ENCODE measurements at places on chromosomes 1 and 21.

DNA sequence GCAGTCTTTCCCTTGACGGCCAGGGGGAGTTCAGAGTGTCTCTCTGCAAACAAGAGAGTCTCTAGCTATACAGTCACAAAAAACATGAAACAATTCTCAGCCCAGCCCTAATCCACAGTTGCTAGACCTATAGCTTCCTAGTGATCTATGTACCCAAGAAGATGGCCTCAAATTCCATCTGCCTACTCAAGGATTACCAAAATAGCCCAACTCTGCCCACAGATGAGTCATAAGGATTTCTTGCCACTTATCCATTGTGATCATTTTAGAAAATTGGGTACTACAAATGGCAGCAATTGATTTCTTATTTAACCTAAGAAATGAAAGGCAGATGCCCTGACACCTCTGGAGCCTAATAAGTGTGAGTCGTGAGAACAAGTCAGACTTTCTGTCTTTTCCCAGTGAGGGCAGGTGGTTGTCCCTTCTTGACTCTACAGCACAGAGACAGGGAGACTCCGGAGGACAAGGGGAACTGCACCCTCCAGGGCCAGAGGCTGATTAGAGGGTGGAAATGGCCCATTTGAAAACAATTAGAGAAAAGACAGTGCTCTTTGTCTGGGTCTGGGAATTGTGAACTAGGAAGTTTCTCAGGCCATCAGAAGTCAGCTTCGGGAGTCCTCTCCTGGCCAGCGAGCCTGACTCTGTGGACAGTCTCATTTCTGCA lies 65.4 kb downstream of the ABCA4 start:
- DNase-seq = no peak

DNA sequence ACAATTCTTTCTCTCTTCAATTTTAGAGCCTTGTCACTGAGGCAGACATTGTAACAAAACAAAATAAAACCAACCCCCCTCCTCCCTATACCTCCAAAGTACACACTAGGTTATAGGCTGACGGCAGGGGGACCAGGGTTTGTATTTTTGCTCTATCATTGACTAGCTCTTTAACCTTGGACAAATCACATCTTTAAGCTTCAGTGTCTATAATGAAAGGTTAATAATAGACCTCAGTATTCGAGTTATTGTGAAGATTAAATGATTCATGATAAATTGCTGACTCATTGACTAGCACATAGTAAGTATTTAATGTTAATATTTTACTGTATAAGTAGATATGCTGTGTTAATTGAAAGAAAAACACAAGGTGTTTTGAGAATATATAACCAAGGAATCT lies 1267.6 kb upstream of the ADGRL2 start:
- no peak for DNase-seq

GRCh38 chr1:173057984-173058383 lies 7.2 kb upstream of the TNFSF18 start:
- no peak for DNase-seq

- DNase-seq = no peak
Measured at GRCh38 chr1:201488830-201489589, 17.9 kb downstream of the CSRP1 start.

DNA sequence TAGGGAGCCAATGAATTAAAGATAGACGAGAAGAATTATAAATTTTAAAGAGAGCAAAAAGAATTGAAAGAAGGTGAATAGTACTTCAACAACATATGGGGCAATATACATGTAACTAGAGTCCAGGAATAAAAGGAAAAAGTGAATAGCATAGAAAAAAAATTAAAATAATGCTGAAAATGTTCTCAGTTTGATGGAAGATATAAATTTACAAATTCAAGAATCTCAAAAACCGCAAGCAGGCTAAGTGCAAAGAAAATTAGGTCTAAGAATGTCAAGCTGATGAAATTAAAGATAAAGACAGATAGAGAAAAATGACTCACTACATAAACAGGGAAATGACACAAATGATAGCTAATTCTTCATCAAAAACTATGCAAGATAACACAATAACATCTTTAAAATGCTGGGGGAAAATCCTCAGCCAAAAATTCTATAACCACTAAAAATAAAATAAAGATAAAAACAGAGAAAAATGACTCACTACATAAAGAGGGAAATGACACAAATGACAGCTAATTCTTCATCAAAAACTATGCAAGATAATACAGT lies 326.3 kb downstream of the TBX15 start:
- no peak for DNase-seq

Measured in CD4-positive, alpha-beta T cell treated with Interleukin-12 subunit alpha and Interleukin-12 subunit beta, for 1 hour (primary cell).